Central memory CD8-positive, alpha-beta T cell (primary cell): ENCODE measurements at places on chromosomes 1 and 21.

DNA sequence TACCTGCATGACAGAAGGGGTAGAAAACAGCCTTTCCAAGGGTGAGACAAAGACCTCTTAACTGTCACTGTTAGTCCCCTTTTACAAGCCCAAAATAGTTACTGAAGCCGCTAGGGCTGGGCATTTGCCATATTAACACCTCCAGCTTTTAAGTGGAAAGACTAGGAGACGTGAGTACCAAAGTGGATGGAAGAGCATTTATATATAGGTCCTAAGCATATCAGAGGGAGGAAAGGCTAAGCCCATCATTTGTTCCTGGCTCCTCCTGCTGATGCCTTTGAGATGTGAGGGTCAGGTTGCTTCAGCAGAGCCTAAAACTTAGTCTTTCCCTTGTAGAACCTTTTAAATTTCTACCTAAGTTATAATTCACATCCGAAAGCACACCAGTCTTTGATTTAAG is 25.7 kb upstream of the APOBEC4 start:
- DNase-seq, result no peak

GRCh38 chr1:56291374-56291919 is 287.9 kb downstream of the PLPP3 start:
- no peak for DNase-seq

GRCh38 chr1:196677781-196678509 is 26.1 kb downstream of the CFH start:
- no peak for DNase-seq

GRCh38 chr1:84689514-84690396 is 506 bp downstream of the SSX2IP start:
- DNase-seq, result no peak

DNA sequence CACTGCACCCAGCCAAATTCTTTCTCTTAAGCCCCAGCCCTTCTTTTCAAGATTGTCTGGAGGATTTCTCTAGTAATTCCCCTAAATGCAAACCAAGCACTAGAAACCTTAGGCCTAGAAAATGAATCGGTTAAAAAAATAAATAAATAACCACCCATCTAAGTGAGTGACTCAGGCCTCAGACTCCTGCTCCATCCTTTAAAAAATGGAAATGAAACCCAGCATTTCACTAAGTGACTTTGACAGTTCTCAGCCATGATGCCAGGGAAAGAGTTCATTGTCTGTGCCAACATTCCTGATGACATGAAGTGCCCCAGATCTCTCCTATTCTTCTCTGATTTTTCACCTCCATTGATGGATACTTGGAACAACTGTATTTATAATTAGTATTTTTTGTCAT is 415.2 kb upstream of the DAB1 start:
- DNase-seq, result no peak

DNA sequence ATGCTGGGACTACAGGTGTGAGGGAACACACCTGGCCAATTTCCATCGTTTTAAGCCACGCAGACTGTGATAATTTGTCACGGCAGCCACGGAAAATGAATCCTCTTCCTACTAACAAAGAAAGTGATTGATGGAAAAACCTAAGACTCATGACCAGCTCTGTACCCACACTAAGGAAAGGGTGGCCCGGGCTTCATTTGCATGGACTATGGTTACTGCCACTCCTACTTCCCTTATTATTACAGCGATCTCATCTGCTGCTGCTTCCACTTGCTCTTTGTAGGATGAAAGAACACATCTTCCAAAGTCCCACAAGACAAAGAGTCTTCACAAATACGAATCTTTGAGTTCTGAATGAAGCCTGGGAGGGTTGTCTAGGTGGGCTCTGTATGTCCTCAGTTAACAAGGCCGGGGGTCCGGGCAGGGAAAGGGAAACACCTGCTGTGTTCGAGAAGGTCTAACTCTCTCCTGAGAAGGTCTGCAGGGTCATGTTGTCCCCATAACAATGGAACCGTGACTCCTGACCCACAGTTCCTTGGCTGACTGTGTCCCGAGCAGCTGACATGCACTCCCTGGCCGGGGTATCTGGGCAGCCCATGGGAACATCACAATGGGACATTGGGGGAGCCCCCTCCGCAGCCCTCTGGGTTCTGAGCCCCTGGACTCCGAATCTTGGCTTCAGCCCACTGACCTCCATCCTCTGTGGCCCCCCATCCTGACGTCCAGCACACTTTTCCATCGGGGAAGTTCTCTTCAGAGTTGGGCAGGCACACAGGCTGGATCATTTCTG is 13.3 kb upstream of the TFF1 start:
- DNase-seq, result no peak

DNA sequence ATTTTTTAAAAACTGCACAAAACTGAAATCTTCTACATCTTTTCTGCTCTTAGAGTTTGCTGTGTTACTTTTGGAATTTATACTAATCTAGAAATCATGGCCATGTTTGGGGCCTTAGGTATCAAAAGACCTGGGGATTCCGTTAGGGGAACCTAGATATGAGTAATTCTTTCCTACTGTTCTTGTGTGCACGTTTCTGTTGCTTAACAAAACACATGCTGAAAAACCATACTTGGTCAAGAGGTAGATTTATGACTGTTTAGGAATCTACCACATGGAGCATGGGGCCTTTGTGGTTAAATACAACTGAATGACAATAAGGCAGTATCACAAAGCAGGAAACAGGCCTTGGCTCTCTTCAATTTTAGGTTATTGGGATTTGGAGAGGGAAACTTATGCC is 291.9 kb upstream of the USP25 start:
- DNase-seq, result no peak

DNA sequence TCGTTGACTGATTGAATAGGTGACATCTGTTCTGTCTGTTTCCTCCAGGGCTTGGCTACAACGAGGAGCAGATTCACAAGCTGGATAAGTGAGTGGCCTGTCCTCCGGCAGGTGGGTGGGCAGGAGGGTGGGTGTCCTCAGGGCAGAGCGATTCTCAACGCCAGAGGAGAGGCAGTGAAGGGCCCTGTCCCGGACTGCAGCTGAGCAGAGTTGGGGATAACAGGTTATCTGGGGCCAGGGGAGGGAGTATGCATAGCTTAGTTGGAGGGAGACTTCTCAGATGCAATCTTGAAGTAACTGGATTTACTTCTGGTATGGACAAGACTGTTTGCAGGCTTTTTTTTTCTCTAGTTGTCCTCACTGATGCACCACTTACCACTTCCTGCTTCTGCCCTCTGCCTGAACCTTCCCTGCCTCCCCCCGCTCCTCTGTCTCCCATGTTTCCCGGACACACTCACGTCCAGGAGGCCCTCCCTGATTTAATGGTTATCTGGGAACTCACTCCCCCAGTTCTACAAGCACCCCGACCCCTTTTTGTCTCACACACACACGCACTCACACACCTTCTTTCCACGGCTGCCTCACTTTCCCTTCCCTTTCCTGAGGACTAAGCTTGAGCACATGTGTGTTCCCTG is 16.4 kb upstream of the RASSF5 start:
- DNase-seq, result no peak

- DNase-seq, result no peak
These were observed 112.9 kb downstream of the HLX start for GRCh38 chr1:220991959-220992704.

GRCh38 chr1:20480951-20481617 is 4.9 kb downstream of the CAMK2N1 start:
- DNase-seq, result no peak

- no peak for DNase-seq
These were observed 4.4 kb upstream of the PALMD start for GRCh38 chr1:99641558-99641957.

- DNase-seq, result no peak
These were observed 17.4 kb downstream of the TP53BP2 start for GRCh38 chr1:223828162-223828848.

GRCh38 chr1:229318056-229318455 is 24.8 kb downstream of the CCSAP start:
- DNase-seq, result no peak
